CD4-positive, alpha-beta T cell treated with Interleukin-17A for 4 hours (primary cell): ENCODE measurements at places on chromosomes 7 and 10.
A peak's percentile ranks its signal among the peaks of the same experiment; 100 is the strongest.

DNA sequence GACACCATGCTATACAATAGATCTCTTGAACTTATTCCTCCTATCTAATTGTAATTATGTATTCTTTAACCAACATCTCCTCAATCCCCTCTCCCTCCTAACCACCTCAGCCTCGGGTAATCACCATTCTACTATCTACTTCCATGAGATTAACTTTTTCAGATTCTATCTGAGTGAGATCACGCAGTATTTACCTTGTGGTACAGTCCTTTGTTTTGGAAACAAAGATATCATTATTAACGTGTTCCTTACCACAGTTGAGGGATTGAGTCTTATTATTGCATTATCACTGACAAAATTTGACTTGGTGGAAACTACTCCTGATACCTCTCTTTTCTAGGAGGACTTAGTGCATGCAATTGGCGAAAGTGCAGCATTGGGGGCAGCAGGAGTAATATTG lies 26.0 kb upstream of the HYAL4 start:
- DNase-seq = no peak

DNA sequence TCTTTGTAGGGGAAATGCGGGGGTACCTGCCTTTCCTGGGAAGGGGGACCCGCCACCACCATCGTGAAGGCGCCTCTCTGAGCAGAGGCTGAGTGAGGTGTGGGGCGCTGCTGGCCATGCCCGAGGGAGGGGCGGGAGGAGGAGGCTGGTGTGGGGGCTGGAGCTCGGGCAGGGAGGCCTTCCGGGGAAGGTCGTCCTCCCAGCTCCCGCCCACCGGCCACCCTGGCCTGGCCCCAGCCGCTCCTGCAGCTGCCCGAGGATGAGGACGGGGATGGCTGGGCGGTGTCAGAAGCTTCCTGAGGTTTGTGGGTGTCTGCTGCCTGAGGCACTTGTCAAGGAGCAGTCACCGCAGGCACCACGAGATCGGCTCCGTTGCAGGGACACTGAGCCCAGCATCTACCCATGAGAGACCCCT lies 11.4 kb downstream of the PWWP2B start:
- DNase-seq = peak; percentile 27

DNA sequence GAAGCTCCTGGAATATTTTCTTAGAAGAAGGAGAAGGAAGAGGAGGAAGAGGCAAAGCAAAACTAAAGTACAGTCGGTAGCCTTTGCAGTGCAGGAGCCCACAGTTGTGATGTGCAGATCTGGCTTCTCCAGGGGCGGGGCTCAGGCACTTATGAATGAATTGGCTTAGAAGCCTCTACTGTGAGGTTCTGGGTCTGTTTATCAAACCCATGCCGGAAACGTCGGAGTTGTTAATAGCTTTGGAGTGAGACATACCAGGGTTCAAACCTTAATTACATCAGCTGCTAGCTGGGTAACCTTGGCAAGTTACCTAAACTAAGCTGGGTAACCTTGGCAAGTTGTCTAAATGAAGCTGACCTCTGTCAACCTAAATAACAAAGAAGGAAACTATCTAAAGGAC lies 89.3 kb upstream of the PITRM1 start:
- DNase-seq = no peak

DNA sequence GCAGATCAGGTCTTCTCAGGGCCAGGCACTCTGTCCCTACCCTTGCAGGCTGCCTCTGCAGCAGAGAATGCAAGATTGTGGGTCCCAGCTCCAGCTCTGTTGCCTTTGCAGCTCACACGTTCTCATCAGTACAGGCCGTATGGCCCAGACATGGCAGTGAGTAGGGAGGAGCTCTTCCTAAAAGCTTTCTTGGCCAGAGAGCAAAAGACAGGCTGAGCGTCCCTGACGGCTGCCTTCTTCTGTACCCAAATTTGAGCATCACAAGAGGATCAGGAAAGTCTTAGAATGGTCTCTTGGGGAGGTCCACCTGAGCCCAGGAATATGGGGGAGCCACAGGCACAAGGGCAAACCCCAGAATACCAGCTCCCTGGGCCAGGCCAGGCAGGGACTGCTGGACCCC lies 266.3 kb upstream of the ZMIZ1 start:
- no peak for DNase-seq

DNA sequence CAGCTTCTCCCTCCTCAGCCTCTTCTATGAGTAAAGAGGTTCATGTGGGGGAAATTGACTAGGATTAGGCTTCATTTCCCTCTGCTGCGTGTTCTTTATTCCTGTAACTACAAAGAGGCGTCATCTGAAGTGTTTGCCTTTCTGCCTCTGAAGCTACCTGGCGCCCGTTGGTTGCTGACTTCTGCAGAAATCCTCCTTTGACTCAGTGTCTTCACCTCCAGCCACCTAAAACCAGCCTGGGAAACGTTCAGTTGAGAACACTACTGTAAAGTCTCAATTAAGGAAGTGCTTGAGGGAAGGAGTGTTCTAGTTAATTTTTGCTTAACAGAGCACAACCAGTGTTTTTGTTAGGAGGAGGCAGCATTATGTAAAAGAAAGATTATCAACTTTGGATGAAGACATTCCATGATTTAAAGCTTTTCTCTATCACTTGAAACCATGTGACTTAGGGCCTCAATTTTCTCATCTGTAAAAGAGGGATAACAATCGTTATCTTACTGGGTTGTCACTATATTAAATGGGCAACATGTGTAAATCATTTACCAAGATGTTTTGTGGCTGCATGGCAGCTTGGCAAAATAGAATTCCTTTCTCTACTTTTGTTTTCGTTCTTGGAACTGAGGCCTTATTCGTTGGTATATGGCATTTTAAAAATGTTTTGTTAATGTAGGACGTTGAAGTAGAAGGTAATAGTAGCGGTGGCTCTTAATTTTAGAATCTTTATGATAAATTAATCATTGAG lies 642.9 kb downstream of the SDK1 start:
- no peak for DNase-seq

- DNase-seq = no peak
Measured at GRCh38 chr10:80701706-80702105, 164.0 kb downstream of the SH2D4B start.

DNA sequence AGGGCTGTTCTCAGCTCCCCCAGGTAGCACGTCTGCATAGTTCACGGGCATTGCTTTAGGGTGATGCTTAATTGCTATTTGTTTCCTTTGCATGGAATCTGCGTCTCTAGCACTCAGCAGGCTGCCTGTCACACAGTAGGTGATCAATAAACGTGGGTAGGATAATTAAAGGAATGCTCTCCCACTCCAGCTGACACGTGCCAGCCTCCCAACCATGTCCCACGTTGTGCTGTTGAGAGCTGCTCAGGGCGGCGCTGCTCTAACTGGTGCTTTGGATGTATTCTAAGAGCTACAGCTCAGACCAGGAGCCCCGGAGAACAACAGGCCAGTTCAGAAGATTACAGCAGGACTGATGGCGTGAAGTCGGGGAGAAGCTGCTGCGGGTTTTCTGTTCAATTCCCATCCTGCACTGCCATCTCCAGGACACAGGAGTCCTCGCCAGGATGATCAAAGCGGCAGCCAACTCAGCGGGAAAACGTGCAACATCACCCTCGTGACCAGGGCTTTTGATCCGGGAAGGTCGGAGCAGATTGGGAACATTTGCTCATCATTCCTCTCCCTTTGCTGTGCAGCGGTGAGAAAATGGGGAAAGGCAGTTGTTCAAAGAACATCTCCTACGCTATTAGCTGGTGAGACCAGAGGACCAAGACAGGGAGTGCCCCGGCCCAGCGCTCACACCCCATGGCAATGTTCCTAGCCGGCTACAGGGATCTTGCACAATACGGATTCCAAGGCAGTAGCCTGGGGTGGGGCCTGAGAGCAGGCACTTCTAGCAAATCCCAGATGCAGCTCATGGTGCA lies 50.5 kb upstream of the FOXK1 start:
- no peak for DNase-seq

DNA sequence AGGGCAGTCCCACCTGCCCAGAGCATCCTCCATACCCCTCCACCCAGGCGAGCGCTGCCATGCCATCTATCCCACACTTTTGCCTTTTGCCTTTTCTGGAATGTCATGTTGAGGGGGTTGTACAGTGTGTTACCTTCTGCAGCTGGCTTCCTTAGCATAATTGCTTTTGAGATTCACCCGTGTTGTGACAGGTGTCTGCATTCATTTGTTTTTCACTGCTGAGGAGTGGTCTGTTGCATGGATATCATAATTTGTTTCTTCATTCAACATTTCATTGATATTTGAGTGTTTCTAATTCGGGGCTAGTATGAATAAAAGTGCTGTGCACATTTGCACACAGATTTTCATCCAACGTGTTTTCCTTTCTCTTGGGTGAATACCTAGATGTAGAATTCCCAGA lies 353.9 kb downstream of the PAXIP1 start:
- no peak for DNase-seq

GRCh38 chr10:77846718-77847311 lies 79.7 kb downstream of the DLG5 start:
- DNase-seq = peak; percentile 67

GRCh38 chr10:36437367-36437766 lies 688.0 kb upstream of the ANKRD30A start:
- DNase-seq = no peak

GRCh38 chr7:47483604-47484273 lies 98.2 kb downstream of the TNS3 start:
- DNase-seq = no peak

GRCh38 chr7:1978656-1979590 lies 253.8 kb downstream of the MAD1L1 start:
- peak; percentile 16 for DNase-seq

DNA sequence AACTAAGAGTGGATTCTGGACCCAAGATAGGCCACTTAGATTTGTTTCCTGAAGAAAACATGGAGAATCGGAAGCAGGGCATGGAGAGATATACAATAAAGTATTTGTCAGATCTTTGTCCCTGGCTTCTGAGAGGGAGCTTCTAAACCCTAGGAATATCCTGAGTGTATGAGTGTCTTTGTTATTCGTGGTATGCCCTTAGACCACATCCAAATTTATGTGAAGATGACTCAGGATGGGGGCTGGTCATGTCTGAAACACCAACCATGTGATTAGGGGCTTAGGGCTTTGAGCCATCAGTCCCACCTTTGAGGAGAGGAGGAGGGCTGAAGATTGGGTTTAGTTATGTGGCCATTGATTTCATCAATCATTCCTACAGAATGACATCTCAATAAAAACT lies 69.7 kb upstream of the PLPP4 start:
- DNase-seq = no peak
